ENCODE measurements at places on chromosomes 2 and 18.

DNA sequence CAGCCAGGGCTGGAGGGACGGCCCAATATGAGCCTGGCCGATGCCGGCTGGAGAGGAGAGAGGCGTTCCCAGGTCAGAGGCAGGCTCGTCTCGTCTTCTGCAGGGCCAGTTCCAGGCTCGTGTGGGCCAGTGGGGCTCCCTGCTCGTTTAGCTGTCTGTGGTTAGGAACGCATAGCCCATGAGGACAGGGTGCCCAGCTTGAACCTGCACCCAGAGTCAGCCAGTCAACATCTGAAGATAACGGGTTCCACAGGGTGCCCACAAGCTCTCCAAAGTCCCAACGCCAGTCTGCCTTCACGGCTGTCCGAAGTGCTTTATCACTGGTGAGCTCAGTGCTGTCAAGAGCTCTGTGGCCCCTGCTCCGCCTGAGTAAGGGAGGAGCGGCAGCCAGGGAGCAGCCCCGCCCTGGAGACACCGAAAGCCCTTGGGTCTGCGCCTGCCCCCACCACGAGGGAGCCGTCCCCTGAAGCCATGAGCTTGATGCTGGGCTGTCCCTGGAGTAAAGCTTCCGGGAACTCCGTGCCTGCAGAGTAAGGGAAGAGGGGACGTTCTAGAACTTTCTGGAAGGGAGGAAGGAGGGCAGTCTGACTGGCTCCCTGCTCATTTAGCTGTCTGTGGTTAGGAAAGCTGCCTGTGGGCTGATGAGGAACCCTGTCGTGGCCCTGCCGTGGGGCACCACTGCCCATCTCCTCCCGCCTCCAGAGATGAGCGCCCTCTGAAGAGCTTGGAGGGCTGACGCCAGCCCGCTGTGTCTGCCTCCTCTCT is 2.7 kb upstream of the HSBP1L1 start:
- no peak for DNase-seq

- no peak for DNase-seq
These were observed 206.5 kb downstream of the PRKCE start for GRCh38 chr2:45857867-45858520.

GRCh38 chr2:58098254-58099095 is 51.9 kb downstream of the VRK2 start:
- DNase-seq = no peak

DNA sequence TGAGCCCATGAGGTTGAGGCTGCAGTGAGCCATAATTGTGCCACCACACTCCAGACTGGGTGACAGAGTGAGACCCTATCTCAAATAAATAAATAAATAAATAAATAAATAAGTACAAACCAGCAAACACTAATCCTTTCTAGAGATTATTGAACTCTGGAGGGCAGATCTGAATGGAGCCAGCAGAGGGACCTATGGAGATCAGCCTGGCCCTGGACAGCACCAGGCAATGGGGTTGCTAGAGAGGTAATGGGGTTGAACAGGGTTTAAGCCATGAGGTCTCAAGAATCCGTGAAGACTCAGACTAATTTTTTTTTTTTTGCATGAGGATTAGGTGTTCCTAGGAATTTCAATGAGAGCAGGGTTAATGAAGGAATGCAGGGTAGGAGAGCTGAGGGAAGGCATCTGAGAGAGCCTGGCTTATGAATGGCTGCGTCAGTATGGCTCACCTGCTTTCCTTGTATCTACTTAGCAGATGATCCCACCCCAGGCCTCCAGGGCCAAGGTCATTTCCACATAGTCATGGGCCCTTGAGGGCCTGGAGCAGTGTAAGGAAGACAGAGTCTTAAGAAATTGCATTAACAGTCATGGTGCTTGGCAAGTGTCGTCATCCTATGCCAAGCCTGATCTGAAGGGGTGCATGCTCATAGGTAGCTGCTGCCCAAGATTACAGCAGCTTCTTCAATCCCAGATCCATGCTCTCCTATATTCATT is 34.6 kb upstream of the IL37 start:
- no peak for DNase-seq

DNA sequence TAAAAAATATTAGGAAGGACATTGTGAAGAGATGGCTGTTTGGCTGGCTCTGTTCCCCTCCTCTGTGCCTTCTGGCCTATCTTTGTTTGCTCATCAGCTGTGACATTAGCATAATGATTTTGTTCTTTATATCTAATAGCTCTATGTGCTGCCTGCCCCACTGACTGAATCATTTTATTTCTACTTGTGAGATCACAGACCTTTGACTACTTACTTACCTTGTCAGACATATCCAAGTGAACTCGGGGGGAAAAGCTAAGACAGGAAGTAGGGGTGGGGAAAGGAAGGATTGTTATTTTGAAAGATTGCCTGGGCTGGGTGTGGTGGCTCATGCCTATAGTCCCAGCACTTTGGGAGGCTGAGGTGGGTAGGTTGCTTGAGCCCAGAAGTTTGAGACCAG is 104.2 kb downstream of the ASAP2 start:
- DNase-seq = no peak

DNA sequence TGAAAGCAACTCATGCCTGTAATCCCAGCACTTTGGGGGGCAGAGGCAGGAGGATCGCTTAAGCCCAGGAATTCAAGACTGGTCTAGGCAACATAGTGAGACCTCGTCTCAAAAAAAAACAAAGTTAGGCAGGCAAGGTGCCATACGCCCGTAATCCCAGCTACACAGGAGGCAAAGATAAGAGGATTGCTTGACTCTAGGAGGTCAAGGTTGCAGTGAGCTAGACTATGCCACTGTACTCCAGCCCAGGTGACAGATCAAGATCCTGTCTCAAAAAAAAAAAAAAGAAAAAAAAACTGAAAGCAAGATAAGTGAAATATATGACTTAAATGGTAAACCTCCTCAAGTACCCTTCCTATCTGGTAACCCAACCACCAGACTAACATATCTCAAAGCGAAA is 59.8 kb downstream of the USP34 start:
- no peak for DNase-seq

DNA sequence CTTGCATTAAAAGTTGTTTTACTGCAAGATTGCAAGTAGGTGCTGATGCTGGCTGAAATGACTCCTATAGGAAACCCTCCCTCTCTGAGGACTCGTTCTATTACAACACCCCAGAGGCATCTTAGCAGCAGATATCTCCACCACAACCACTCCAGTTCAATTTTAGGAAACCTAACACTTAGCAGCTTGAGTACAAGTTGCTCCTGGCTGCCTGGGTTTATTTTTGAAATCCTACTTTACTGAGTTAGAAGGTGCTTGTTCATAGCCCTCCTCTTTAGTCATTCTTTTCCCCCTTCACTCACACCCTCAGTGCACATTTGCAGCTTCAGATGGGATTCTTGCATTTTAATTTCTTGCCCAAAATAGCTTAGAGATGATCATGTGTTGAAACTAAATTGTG is 111.5 kb downstream of the MTCL1 start:
- no peak for DNase-seq

DNA sequence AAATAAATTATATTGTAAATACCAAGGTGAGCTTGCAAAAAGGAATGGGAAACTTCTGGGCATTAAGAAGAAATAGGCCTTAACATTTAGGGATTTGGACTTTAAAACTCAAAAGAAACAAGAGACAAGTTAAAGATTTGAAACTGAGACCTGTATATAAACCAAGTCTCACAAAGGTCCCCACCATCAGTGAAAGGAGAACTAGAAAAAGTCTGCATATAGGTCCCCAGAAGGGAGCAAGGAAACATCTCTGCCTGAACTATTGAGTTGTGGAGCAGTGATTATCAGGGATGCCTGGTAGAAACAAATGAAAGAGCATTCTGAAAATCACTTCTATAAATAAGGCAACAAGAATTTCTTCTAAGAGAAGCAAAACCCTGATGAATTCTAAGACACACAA is 30.5 kb upstream of the ITGAV start:
- no peak for DNase-seq

GRCh38 chr2:37672104-37672869 is 845 bp upstream of the CDC42EP3 start:
- DNase-seq = no peak

DNA sequence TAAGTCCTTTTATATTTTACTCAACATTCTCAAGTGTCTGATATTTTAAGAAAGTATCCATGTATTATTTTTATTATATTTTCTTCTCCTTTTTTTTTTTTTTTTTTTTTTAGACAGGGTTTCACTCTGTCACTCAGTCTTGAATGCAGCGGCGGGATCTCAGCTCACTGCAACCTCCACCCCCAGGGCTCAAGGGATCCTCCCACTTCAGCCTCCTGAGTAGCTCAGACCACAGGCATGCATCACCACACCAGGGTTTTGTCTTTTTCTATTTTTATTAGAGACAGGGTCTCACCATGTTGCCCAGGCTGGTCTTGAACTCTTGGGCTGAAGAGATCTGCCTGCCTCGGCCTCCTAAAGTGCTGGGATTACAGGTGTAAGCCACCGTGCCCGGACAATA is 212.1 kb downstream of the TCF4 start:
- no peak for DNase-seq

DNA sequence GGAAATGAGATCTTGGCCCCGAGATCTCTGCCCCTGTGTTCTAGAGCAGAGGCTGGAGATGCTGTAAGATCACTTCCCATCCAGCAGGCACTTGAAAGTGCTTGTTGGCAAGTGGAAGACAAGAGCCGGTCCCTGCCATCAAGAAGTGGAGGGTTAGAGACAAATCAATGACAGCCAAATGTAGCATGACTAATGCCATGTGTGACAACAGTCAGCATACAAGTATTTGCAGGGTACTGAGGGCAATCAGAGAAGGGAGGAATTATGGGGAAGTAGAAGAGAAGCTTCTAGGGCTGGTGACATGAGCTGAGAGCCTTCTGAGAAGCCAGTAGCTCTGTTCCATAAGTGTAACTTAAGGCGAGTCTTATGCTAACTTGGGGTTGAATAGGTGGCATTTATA is 58.6 kb downstream of the TMEM17 start:
- DNase-seq = no peak

DNA sequence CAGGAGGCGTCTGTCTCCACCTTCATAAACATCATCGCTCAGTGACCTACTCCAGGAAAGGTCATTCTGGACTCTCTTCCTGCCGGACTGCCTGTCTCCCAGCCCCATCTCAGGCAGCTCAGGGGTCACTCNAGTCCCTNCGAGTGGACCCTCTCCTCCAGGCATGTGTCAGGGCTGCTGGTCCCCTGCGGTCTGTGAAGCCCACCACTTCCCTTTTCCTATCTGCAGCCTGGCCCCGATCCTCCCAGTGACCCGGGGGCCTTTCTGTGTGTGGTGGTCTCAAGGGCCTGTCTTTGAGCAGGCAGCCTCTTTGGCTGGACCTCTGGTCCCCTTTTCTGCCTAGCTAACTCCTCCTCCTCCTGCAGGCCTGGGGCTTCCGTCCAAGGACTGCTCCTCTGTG is 5.9 kb upstream of the PARD6G start:
- DNase-seq = no peak

DNA sequence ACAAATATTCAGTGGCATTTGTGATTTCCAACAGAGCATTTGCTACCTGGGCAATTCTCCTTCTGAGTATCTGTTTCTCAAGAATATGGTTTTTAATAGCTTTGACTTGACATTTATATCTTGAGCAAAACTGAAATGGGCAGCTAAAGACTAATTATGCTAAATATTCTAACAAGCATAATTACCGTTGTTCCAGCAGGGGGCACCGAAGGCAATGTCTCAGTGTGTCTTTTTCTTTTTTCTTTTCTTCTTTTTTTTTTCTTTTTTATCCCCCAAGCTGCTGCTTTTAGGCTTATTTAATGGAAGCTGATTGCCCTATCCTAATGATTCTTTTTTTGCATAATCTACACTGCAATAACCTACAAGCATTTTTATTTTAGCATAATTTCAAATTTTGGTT is 138.9 kb upstream of the NABP1 start:
- DNase-seq = no peak

- DNase-seq = no peak
These were observed 229.5 kb downstream of the PIEZO2 start for GRCh38 chr18:10919851-10920250.

DNA sequence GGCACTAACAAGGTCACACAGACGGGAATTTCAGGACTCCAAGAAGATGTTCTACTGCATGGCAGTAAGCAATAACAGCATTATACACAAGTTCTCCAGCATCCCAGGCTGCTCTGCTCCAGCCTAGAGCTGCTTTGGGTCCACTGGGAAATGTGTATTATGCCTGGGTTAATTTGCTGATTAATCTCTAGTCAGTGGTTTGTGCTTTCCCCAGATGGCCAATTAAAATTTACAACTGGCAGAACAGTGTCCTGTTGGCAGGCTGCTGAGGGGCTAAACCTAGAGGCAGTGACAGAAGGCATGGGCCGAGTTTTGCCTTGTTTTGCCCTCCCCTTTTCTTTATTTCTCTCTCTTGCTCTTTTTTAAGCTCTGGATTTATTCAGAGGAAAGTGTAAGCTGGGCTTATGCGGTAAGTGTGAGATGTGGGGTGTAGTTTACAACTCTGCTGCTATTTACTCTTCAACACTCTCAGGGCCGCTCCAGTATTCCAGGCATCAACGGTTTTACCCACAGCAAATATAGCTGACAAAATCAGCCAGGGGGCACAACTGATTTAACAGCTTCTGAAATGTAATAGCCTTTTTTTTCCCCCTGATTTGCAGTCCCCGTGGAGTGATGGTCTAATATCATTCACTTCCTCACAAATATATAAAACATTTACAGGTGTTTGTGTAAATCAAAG is 348.0 kb downstream of the GPD2 start:
- DNase-seq = no peak

GRCh38 chr2:107808959-107809358 is 17.7 kb upstream of the RGPD4 start:
- no peak for DNase-seq

DNA sequence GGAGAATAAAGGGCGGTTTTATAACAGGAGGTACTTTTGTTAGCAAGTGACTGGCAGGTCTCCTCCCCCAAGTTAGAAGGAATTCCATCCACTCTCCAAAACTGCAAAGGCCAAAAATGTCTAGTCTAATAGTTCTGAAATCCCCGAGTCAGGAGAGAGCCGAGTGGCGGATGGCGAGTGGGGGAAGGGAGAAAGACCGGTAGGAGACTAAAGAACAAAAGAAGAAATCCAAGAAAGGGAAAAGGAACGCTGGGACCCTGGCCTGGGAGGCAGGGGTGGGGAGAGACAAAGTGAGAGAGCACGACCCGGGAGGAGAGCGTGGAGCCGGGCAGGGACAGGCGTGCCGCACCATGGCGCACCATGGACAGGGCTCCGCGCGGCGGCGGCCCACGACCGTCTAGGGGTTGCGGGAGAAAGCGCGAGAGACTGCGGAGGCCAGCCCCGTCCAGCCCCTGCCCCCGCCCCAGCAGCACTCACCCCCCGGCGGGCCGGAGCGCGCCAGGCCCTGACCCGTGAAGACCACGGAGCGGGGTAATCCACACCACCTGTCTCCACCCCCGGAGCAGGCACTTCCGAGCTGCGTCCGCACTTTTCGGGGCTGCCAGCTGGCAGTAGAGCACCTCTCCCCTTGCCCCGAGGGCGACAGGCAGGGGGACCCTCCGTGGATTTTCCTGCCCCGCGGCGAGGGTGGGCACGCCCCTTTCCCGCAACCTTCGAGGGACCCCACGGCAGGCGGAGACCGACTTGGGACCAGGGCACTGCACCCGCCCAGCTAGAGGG is 1.6 kb downstream of the CDH2 start:
- DNase-seq = no peak

DNA sequence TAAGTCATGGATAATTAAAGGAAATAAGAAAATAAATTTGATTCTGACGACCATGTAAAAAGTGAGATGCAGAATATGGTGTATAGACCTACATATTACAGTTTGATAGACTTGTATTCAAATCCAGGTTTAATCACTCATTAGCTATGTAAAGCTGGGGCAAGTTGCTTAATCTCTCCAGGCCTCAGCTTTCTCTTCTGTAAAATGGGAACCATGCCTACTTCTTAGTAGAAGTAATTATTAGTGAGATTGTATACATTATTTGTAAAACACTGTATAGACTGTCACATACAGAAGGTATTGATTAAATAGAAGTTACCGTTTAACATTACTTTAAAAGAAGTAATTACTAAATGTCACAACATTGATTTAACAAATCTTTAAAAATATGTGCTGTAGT is 392.2 kb downstream of the STK39 start:
- DNase-seq = no peak
